ENCODE measurements at places on chromosomes 4 and X. TPM values are rescaled to one million over a fixed set of nuclear protein-coding genes. Genes with fewer than 3 reads are reported as not detected.

Gene HTN3
- not detected for total RNA-seq

Gene PDLIM5
- total RNA-seq = 42.3 TPM

Gene CT45A3
- total RNA-seq = not detected

Gene IGSF1
- 0.32 TPM for total RNA-seq

Gene ZFP92
- total RNA-seq = 0.53 TPM

Gene BEX1
- total RNA-seq = not detected

Gene FRMD7
- not detected for total RNA-seq

Gene PPP4R3C
- not detected for total RNA-seq

Gene TSPYL2
- total RNA-seq = 22.9 TPM
